ENCODE measurements at places on chromosomes 4 and X. TPM values are rescaled to one million over a fixed set of nuclear protein-coding genes. Genes with fewer than 3 reads are reported as not detected.

The CT83 gene
- not detected for total RNA-seq

The TMSB15B gene
- total RNA-seq, result 16.2 TPM

The PPEF2 gene
- not detected for total RNA-seq

The TLR2 gene
- 0.60 TPM for total RNA-seq

The MND1 gene
- total RNA-seq, result 1.8 TPM

The FRMD7 gene
- total RNA-seq, result 0.44 TPM

The TMPRSS11E gene
- not detected for total RNA-seq

The ZNF674 gene
- total RNA-seq, result 8.8 TPM

The ABCG2 gene
- not detected for total RNA-seq

The DAPP1 gene
- not detected for total RNA-seq

The NKX3-2 gene
- 2.9 TPM for total RNA-seq

The MEPE gene
- not detected for total RNA-seq

The CXCL1 gene
- total RNA-seq, result 132 TPM

The RHOH gene
- not detected for total RNA-seq

The TLR7 gene
- total RNA-seq, result not detected

The THAP6 gene
- 13.0 TPM for total RNA-seq

The AFF1 gene
- 29.3 TPM for total RNA-seq

The ADH1A gene
- not detected for total RNA-seq

The SLC4A4 gene
- 37.7 TPM for total RNA-seq

The ERAS gene
- total RNA-seq, result not detected

The CDS1 gene
- not detected for total RNA-seq

The CYLC1 gene
- not detected for total RNA-seq

The TRIM60 gene
- not detected for total RNA-seq

The EDA2R gene
- 2.3 TPM for total RNA-seq

The S100P gene
- total RNA-seq, result not detected

DNA sequence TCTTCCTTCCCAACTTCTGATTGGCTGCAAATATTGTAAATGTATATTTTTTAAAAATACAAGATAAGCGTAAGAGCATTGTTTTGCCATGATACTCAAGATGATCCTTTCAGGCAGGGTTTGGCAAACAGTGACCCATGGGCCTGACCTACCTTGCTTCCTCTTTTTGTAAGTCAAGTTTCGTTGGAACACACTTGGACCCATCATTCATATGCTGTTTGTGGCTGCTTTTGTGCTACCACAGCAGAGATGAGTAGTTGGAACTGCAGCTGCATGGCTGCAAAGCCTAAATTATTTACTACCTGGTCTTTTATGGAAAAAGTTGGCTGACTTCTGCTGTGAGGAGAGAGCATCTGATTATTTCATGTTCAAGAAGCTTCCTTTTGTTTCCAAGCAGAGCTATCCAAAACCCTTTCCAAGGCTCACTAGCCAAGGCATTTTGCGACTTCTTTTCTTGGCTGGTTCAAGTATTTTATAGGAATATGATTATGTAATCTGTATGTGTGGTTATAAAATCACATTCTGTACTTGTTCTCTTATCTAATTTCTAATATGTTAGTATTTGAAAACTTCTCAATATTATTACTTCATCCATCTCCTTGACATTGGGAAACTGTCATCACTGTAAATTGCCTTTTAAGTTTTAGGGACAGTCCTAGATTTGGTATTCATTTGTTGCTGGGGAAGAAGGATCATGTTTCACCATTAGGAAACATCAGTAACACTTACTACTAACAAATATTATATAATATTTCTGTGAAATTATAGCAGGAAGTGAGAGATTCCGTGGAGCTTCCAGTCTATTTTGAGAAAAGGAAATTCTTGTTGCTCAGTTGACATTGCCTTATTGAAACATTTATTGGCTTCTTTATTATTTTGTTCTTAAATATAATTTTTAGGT, 109.2 kb downstream of the ARHGAP10 start:
- no peak for DNase-seq

- DNase-seq, result no peak
Measured at GRCh38 chr4:88811904-88812303, 114.3 kb upstream of the NAP1L5 start.

DNA sequence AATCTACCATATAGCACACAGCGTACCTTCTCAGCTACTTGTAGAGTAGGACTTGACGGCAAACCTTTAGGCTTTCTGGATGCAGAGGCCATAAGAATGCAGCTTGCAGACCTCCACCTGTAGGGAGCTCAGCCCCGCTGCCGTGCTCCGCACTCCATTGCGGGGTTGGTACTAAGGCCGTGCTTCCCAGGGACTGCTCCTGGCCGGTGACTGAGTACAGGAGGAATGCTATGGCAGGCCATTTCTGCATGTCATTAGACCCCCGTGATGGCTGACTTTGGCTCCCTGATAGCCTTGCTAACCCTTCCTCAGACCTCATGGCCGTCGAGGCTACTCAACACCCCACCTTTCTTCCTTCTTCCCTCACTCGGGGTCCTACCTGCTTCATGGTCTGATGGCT, 26.4 kb downstream of the TIGD2 start:
- no peak for DNase-seq

GRCh38 chrX:43349363-43349762, 306.7 kb upstream of the MAOA start:
- DNase-seq, result no peak

- DNase-seq, result no peak
Measured at GRCh38 chrX:56253832-56254703, 21.9 kb downstream of the KLF8 start.

DNA sequence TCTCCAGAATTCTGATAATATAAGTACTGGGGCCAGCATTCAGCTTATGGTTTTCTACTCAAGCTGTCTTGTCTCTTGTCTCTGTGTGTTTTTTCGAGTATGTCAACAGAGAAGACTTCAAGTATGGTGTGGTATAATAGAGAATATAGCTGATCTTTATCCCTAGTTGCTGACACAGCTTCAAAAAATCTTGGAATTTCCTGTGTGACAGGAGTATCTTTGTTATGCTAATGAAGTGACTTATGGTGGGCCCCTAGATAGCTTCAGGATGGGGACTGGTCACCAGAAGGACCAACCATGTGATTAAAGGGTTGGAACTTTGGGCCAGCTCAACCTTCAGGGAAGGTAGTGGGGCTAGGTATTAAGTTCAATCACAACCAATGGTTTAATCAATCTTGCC, 2.9 kb downstream of the GPRASP3 start:
- DNase-seq, result no peak

- DNase-seq, result no peak
Measured at GRCh38 chr4:84279678-84280077, 219.4 kb downstream of the NKX6-1 start.

- no peak for DNase-seq
Measured at GRCh38 chr4:95472534-95472933, 76.2 kb downstream of the UNC5C start.

DNA sequence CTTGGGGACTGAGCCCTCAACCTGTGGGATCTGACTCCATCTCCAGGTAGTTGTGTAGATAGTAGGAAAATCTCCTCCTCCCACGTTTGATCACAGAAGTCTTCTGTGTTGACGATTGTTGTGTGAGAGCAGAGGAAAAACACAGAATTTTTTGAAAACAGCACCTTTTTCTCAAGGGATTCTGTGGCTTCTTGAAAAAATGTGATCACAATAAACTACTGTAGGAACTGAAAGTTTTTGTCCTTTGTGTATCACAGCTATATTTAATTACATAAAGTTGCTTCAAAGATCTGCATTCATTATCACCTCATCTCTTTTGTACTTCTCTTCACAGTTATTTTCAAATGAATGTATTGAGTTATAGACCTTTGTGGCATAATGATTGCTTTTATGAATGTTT, 85.1 kb downstream of the AFF1 start:
- no peak for DNase-seq

GRCh38 chr4:26424838-26425237, 65.4 kb downstream of the CCKAR start:
- DNase-seq, result no peak

DNA sequence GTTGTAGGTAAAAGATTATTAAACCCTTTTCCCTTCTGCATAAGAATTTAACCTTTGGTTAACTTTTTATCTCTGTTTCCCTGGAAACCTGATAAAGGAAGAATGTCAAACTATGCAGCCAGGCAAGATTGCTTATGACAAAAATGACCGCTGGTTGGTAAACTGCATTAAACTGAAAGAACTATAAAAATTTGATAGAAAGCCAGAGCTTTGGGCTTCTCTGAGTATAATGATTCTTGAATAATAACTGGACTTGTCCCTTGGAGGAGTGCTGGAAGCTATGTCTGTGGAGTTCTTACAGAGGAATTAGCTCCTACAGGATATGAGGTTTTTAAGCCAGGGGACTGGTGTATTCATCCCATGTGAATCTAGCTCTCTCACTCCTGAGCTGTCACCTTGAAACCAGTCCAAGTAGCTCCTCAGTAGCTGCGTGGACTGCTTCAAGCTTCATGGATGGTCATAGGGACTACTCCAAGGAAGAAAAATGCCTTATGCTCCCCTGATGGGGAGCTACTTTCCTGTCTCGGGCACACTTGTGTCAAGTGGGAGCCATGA, 52.0 kb downstream of the RASL11B start:
- no peak for DNase-seq

DNA sequence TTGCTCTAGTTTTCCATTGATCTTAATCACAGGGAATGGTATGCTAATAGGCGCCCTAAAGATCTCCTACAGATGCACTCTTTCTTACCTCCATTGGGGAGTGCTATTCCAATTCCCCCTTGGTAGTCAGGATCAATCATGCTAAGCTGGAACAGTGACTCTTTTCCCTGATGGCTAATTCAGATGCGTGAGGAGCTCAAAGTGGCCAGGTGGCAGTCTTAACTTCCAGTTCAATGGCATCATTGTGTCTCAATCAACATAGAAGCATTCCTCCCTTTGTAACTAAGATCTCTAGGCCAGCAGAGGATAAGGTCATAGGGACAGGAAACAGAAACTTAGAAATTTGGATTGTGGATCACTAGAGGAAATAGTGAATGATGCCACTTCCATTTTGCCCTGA, 216.8 kb downstream of the GRID2 start:
- DNase-seq, result no peak

DNA sequence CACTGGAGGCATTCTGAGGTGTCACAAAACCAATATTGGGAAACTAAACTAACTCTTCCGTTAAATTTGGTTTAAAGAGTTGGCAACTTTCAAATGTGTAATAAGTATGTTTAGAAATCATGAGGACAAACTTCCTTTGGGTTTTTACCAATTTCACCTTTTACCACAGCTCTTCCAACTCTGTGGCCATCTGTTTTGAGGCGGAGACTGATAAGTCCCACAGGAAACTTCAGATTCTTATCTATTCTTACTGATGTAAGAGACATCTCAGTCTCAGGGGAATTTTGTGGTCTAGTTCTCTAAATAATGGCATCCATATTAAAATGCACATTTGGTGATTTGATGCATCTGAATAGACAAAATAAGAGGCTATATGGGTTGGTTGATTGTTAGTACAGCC, 229.2 kb upstream of the AFF2 start:
- DNase-seq, result no peak

GRCh38 chrX:127570276-127570675, 481.9 kb downstream of the ACTRT1 start:
- no peak for DNase-seq

DNA sequence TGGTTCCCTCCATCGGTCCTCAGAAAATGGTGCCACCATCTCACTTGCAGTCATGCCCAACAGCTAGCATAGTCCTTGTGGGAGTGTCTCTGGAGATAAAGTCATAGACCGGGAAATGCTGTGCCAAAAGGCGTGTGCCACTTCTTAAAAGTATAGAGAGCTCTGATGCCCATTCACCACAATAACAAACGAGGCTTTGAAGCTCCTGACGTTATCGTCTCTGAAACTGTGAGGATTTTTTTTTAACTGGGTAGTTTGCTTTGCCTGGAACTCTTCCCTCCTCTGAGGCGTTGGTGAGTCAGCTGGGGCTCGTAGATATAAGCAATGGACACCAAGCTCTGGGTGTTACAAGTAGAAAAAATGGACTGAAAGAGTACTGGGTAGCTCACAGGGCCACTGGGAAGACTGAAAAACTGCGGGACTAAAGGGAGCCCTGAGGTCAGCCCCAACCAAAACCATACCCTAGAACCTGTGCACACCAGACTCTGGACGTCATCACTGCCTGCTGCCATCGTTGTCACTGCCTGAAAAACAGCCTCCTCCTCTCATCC, 89.4 kb upstream of the TRIM2 start:
- peak; percentile 15 for DNase-seq

- no peak for DNase-seq
Measured at GRCh38 chr4:147289181-147289580, 191.7 kb upstream of the EDNRA start.

DNA sequence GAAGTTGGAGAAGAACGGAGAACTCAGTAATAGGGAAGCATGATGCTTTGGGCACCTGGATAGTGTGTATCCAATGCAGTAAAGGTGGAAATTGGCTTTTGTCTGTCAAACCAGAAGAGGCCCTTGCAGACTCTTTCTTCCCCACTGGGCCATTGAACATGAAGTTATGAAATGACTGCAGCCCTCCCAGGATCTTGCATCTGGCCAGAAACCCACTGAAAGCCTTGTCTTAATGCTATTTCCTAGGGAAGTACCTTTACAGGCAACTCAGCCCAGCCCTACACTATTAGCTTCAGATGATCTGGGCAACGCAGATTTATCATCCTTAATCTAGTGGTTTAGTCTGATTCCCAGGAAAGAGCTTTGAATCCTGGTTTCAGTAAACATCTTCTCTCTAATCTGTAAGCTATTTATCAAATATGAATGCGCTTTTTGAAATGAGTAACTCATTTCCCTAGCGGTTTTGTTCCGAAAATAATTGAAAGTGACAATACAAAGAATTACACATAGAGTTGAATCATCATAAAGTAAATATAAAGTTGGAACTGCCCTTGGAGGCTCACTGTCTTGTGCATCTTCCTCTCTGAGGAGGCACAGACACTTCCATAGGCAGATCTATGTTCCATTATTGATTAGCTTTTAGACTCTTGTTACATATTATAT, 464.1 kb downstream of the IDS start:
- no peak for DNase-seq

GRCh38 chrX:145687146-145687545, 130.5 kb upstream of the SLITRK2 start:
- no peak for DNase-seq

- no peak for DNase-seq
Measured at GRCh38 chrX:135411893-135412292, 9.9 kb upstream of the SMIM10L2A start.

GRCh38 chr4:149108626-149109025, 666.4 kb upstream of the NR3C2 start:
- DNase-seq, result no peak

GRCh38 chr4:80072744-80073472, at the start of gene ANTXR2:
Gene ANTXR2 (minus strand): TSS chr4:80073229. CDS start chr4:80072560, 669 bp downstream.
- DNase-seq, result peak; percentile 96

GRCh38 chr4:124694306-124694705, 18.2 kb downstream of the ANKRD50 start:
- DNase-seq, result no peak

DNA sequence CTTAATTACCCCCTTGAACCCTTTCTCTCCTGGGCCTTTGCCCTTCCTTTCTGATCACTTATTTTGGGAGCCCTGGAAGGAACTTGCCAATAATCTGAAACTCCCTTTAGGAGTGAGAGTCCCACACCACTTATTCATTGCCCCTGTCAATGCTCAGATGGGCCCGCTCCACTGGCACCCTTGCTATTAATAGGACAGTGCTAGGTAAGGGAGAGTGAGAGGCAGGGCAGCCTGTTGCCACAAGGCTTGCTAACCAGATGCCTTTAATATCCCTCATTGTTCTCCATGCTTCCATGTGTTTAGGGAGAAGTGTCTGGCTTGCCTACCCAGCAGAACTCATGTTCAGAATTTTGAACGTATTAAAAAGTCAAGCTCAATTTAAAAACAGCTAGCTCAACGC, 1.7 kb upstream of the NHS start:
- no peak for DNase-seq

Data from osteocyte (in vitro differentiated cells).